ENCODE measurements at places on chromosomes 3 and 15.

DNA sequence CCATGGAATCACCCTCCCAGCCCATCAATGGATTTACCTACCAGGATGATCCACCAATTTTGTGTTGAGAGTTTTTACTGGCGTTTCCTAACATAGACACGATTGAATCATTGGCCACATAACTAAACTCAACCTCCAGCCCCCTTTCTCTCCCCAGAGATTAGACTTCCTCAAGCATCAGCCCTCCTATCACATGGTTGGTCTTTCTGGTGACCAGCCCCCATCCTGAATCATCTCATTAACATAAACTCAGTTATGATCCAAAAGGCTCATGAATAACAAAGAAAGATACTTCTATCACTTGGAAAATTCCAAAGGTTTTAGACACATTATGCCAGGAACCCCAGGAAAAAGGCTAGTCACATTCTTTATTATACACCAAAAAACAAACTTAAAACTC, 21.2 kb downstream of the PRKAR2A start:
- no peak for DNase-seq

DNA sequence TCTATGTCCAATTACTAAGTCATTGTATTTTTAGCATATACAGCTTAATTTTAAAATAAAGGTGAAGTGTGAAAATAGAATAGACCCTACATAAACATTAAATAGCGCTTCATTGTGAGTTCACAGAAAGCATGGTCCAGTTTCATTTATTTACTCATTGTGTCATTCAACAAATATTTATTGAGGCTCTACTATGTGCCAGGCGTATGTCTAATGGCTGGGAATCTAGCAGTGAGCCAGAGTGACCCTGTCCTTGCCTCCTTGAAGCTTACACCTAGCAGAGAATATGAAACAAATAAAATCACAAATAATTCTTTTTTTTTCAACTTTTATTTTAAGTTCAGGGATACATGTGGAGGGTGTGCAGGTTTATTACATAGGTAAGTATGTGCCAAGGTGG, 161.7 kb downstream of the CFAP20DC start:
- no peak for DNase-seq

GRCh38 chr3:110711851-110712516, 359.6 kb upstream of the NECTIN3 start:
- no peak for DNase-seq

DNA sequence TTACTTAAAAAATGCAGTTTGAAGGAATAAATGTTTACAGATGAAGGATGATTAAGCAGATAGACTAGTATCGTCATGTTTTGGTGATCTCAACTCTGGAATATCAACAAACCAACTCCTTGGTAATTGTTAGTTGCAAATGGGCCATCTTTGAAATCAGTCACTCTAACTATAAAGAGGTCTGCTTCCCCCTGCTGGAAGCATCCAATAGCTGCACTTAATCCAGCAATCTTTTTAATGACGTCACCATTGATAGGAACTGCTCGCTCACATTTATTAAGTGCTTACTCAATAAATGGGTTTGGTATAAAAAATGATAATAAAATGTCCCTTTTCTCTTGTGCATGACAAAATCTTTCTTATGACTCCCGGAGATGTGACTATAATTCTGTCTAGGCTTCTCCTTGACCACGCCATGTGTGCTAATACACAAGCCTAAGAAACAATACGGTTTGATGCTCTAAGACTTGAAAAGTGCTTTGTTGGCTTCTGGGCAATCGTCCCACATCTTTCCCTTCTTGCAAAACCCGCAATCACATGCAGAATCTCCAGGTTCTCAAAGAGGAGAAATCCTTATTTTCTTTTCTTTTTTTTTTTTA, 227.6 kb upstream of the POU1F1 start:
- DNase-seq = no peak

DNA sequence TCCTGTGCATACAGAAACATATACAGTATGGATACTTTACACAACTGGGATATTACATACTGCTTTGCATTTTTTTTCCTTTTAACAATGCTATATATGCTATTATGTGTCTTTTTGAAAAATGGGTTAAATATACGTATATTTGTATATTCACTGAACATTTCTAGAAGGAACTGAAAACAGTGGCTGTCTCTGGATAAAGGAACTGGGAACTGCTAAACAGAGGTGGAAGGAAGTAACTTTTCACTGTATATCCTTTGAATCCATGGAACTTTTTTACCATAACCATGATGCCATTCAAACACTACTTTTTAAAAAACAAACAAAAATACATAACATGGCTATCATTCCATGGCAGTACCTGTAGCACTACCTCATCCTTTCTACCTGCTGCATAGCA, 1.8 kb downstream of the MTFMT start:
- DNase-seq = no peak

DNA sequence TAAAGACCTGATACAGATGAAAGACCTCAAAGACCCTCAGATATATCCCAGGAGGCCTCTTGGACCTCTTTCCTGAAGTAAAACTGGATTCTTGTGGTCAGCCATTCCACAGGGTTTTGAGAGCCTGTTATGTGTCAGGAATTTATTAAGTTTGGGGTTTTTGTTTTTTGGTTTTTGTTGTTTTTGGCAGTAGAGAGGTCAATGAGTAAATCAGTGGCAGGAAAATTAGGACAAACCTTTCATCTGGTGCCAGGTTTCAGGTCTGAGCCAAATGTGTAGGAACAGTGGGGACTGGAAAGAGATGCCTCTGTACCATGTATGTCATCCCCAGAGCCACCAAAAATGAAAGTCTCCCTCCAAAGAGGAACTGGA, 520.4 kb upstream of the MDFIC2 start:
- no peak for DNase-seq

- DNase-seq = no peak
Measured at GRCh38 chr3:17390785-17391184, 351.6 kb downstream of the TBC1D5 start.
